ENCODE measurements at places on chromosomes 12 and 14. TPM values are rescaled to one million over a fixed set of nuclear protein-coding genes. Genes with fewer than 3 reads are reported as not detected.

Gene MYO1H
- total RNA-seq, result 0.11 TPM

Gene APOF
- total RNA-seq, result not detected

Gene ESPL1
- 43.2 TPM for total RNA-seq

Gene AKT1
- total RNA-seq, result 101 TPM

Gene PSMA6
- 255 TPM for total RNA-seq

DNA sequence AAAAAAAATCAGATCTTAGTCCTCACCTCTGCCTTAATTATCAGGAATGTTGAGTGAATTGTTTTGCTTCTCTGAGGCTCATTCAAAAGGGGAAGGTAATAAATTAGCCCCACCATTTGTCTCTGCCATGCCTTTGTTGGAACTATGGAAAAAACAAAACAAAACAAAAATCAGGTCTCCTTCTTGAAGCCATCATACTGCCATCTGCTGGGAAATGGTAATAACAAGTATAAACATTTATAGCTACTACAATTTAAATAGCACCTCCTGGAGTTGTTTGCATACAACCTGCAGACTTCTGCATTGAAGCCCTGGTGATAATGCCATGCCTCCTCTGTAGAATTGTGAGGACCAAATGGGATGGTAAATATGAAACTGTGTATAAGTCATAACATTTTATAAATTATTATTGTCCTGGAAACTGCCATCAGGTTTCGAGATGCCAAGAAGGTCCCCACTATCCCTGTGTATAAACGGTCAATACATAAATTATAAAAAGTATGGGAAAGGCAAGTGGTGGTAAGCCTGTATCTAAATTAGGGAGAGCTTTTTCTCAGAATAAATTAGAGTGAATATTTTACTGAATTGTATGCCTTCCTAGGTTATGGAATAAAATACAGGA is 87.2 kb upstream of the FGD4 start:
- H3K4me3 ChIP-seq, result no peak overlapping the region
- DNase-seq, result no peak
- peaks cover 2% of the 10 kb centered on the region for H3K36me3 ChIP-seq
- H3K4me1 ChIP-seq, result no peaks in the 10 kb centered on the region
- no peaks in the 10 kb centered on the region for H3K27me3 ChIP-seq
- H3K27ac ChIP-seq, result no peak overlapping the region

DNA sequence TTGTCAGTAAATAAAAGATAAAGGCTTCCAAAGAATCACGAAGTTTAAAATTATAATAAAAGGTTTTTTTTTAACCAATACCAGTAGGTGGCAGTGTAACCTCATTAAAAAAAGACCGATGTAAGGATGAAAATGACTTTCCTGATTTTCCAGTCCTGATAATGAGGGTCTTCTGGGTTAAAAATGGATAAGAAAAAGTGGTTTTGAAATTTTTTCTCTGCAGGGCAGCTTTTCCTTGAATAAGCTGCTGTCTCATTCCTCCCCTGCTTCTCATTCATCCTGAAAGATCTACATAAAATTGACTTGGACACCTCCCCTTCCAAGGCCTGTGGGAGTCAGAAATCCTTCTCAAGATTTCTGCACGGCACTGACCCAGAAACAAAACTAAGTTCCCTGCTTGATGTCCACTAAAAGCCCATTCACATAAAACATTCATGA is 58.9 kb upstream of the FBXO33 start:
- H3K4me3 ChIP-seq, result no peak overlapping the region
- H3K27me3 ChIP-seq, result no peaks in the 10 kb centered on the region
- H3K27ac ChIP-seq, result no peak overlapping the region
- H3K4me1 ChIP-seq, result no peaks in the 10 kb centered on the region

GRCh38 chr12:50569876-50570275 is 65.1 kb downstream of the DIP2B start:
- H3K27me3 ChIP-seq, result no peaks in the 10 kb centered on the region
- H3K4me1 ChIP-seq, result peaks cover 8% of the 10 kb centered on the region
- no peaks in the 10 kb centered on the region for H3K36me3 ChIP-seq
- H3K4me3 ChIP-seq, result no peak overlapping the region
- no peak for DNase-seq

GRCh38 chr14:93011650-93012325 is 88.8 kb downstream of the CHGA start:
- no peak for DNase-seq
- no peaks in the 10 kb centered on the region for H3K4me1 ChIP-seq
- H3K36me3 ChIP-seq, result peaks cover 11% of the 10 kb centered on the region
- no peaks in the 10 kb centered on the region for H3K27me3 ChIP-seq
- H3K4me3 ChIP-seq, result no peak overlapping the region
- H3K27ac ChIP-seq, result no peak overlapping the region

GRCh38 chr12:104494137-104494792 is 37.5 kb downstream of the CHST11 start:
- H3K27ac ChIP-seq, result no peak overlapping the region
- no peaks in the 10 kb centered on the region for H3K36me3 ChIP-seq
- H3K27me3 ChIP-seq, result no peaks in the 10 kb centered on the region
- H3K4me3 ChIP-seq, result no peak overlapping the region
- H3K4me1 ChIP-seq, result no peaks in the 10 kb centered on the region

GRCh38 chr12:130826151-130826801 is 12.8 kb downstream of the STX2 start:
- no peaks in the 10 kb centered on the region for H3K27me3 ChIP-seq
- peaks cover 6% of the 10 kb centered on the region for H3K4me1 ChIP-seq
- peaks cover 12% of the 10 kb centered on the region for H3K36me3 ChIP-seq
- no peak overlapping the region for H3K4me3 ChIP-seq

DNA sequence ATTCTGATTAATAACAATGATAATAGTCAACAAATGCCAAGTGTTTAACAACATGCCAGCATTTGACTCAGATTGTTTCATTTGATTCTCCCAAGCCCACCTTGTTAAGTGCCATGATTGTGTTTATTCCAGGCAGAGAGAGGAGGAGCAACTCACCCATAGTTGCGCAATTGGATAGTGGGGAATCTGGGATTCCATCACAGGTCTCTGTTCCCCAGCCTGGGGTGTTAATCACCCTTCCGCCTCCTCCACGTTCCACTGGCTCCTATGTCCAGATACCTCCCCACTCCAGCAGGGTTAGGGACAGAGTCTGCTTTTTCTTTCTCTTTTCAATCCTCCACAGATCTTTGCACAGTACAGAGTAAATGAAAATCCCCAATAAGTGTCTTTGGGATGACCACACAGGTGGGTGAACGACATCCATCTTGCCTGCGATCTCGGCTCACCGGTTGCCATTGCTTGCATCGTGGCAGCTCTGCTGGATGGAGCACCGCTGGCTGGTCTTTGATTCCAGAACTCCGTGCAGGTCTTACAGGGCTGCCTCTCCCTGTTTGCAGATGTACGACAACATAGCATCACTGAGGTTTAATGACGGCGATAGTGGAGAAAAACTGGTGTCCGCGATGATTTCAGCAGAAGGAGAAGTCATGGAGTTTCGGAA is 78.8 kb downstream of the DNAH10 start:
- no peaks in the 10 kb centered on the region for H3K4me1 ChIP-seq
- DNase-seq, result no peak
- H3K27me3 ChIP-seq, result no peaks in the 10 kb centered on the region
- no peak overlapping the region for H3K4me3 ChIP-seq

DNA sequence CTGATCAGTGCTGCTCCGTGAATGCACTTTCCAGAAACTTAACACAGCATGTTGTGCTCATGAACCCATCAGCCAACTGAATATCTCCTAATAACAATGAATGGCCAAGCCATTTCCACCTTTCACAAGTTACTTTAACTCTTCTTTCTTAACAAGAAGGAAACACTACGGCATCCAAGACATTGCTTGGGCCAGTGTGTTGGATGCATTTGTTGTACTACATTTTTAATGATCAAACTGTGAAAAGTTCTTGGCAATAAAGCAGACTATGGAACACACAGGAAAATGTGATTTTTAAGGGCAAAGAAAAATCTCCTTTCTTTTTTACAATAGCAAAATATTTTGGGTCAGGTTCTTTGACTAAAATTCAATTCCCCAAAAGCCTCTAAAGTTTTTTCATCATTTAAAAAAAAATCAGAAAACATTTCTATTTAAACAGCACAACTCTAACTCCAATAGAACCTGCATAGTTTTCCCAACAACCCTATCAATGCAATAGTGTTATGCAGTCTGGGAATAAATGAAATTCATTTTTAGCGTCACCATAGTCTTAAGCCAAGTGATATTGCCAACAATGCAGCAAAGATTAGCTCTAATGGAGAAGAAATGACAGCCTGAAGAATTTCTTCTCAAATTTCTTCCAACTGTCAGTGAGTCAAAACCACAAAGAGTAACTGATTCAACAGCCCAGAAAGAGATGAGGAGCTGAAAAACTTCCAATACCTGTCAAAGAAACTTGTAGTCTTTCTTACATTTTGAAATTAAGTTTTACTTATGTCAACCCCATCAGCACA is 50.7 kb upstream of the PTPRR start:
- no peaks in the 10 kb centered on the region for H3K27me3 ChIP-seq
- no peak for DNase-seq
- H3K27ac ChIP-seq, result no peak overlapping the region
- H3K4me1 ChIP-seq, result no peaks in the 10 kb centered on the region
- no peak overlapping the region for H3K4me3 ChIP-seq

DNA sequence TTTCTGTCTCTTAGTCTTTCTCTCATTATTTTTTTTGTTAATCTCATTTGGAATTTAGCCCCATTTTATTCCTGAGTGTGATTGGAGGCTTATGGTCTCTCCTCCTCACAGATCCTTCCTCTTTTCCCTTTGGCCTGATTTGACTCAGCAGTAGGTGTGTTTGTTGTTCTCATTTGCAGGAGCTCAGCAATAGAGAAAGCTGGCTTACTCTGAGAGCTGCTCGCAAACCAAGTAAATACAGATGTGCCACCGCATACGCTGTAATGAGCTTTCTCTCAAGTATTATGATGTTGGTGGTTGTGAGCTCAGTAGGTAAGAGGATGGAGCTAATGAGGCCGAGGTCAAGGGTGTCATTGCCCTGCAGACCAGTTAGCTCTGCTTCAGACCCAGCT is 206.5 kb downstream of the ETV6 start:
- H3K36me3 ChIP-seq, result peaks cover 13% of the 10 kb centered on the region
- H3K27ac ChIP-seq, result peak overlapping the region; percentile 80
- peak overlapping the region; percentile 5 for H3K4me3 ChIP-seq
- H3K27me3 ChIP-seq, result no peaks in the 10 kb centered on the region

DNA sequence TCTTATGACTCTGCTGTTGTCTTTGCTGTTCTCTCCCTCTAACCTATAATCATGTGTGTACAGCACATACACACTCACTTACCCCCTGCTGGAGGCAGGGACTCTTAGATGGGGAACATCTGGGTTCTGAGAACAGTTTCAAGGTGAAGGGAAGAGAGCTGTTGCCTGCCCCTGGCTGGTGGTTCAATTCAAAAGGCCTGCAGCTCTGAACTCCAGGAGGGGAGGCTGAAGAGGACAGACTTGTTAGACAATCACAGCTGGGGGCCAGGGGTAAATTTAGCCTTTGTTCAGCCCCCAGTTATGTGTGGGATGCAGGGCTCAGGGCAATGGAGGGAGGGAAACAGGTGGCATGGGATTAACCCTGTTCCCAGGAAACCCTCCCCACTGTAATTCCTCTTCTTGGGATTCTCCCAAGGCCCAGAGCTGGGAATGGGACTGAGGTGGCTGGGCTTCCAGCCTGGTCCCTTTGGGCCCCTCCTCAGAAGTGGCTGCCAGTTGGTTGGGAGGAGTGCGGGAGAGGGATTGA is 1.9 kb downstream of the MYL6B start:
- peak overlapping the region; percentile 64 for H3K4me3 ChIP-seq
- no peak for DNase-seq
- peaks cover 33% of the 10 kb centered on the region for H3K36me3 ChIP-seq

- H3K36me3 ChIP-seq, result peaks cover 12% of the 10 kb centered on the region
- DNase-seq, result no peak
- H3K4me1 ChIP-seq, result no peaks in the 10 kb centered on the region
- H3K27ac ChIP-seq, result no peak overlapping the region
- no peaks in the 10 kb centered on the region for H3K27me3 ChIP-seq
- H3K4me3 ChIP-seq, result no peak overlapping the region
Observed at GRCh38 chr14:51954031-51954430, 35.3 kb upstream of the RTRAF start.

GRCh38 chr14:99855271-99855670 is 62.1 kb downstream of the EML1 start:
- DNase-seq, result no peak
- no peak overlapping the region for H3K27ac ChIP-seq
- no peak overlapping the region for H3K4me3 ChIP-seq
- H3K36me3 ChIP-seq, result no peaks in the 10 kb centered on the region

- H3K36me3 ChIP-seq, result no peaks in the 10 kb centered on the region
- DNase-seq, result peak; percentile 54
- no peaks in the 10 kb centered on the region for H3K4me1 ChIP-seq
- peak overlapping the region; percentile 78 for H3K4me3 ChIP-seq
Observed at GRCh38 chr12:22333713-22334409, 646 bp downstream of the ST8SIA1 start.

GRCh38 chr14:104435147-104436046 is 144.2 kb upstream of the C14orf180 start:
- no peak overlapping the region for H3K27ac ChIP-seq
- H3K4me3 ChIP-seq, result no peak overlapping the region
- DNase-seq, result peak; percentile 18
- H3K36me3 ChIP-seq, result no peaks in the 10 kb centered on the region

- H3K27me3 ChIP-seq, result no peaks in the 10 kb centered on the region
- no peaks in the 10 kb centered on the region for H3K4me1 ChIP-seq
- no peaks in the 10 kb centered on the region for H3K36me3 ChIP-seq
- no peak overlapping the region for H3K27ac ChIP-seq
- no peak for DNase-seq
Observed at GRCh38 chr14:86604561-86604960, 1074.6 kb downstream of the FLRT2 start.

DNA sequence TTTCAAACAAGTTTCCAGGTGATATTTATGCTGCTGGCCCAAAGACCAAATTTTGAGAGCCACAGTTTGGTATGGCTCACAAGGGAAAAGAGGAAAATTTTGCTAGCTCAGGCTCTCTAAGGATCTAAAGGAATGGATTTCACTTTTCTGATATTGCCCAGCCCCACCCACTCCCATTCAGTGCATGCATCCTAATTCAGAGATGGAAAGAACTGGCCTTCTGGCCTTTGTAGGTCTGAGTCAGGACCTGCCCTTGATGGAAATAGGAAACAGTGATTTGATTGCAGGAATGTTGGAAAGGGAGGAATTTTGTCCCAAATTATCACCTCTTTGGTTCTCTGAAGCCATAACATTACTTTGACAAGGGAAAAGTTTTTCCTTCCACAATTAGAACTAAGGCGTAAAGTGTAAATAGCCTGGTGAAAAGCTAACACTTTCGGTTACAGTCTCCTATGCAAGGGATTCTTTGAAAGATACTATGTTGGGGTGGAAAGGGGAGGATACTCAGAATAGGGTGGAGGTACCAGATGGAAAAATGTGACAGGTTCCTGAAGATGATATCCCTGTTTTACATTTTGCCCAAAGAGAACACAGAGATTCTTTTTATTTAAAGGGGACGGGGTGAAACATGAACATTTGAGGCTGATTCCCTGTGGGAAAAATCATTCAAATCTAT is 11.1 kb downstream of the ZNF641 start:
- H3K4me1 ChIP-seq, result no peaks in the 10 kb centered on the region
- H3K27ac ChIP-seq, result no peak overlapping the region
- H3K36me3 ChIP-seq, result no peaks in the 10 kb centered on the region
- no peaks in the 10 kb centered on the region for H3K27me3 ChIP-seq
- no peak overlapping the region for H3K4me3 ChIP-seq
- DNase-seq, result no peak

GRCh38 chr12:70252832-70253231 is 9.6 kb downstream of the CNOT2 start:
- DNase-seq, result no peak
- peaks cover 3% of the 10 kb centered on the region for H3K4me1 ChIP-seq
- H3K27me3 ChIP-seq, result no peaks in the 10 kb centered on the region
